ENCODE measurements at places on chromosomes 7 and 10.
A peak's percentile ranks its signal among the peaks of the same experiment; 100 is the strongest.

DNA sequence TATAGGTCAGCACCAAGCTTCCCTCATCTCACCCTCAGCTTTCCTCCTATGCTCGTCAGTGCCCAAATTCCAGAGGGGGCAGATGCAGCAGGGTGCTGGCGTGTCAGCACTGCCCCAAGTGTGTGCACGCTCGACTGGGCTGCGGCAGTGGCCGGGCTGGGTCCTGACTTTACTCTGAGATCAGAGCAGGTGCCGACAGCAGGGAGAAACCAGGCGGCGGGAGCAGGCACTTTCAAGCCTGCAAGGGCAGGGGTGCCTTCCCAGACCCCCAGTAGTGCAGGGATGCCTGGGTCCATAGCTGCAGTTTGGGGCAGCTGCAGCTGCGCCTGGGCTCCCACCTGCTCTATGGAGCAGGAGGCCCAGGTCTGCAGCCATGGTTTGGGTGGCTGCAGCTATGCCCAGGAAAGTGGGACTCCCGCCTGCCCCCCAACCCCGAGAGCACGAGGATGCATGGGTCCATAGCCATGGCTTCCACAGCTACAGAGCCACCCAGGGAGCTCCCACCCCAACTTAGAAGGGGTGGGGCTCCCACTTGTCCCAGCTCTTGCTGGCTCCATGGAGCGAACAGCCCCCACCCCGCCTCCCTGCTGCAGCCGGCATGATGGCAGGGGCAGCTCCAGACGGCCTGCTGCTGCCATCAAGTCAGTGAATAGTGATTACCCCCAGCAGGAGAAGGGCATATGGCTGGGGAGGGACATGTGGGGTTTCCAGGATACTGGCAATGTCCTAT, 199.2 kb upstream of the KMT2E start:
- no peak for DNase-seq

GRCh38 chr10:107409522-107409921, 245.0 kb upstream of the SORCS1 start:
- no peak for DNase-seq

GRCh38 chr7:28044825-28045224, 135.8 kb downstream of the JAZF1 start:
- no peak for DNase-seq

GRCh38 chr7:52352013-52352981, 683.1 kb upstream of the POM121L12 start:
- DNase-seq = no peak

GRCh38 chr10:112369495-112370423, 4.2 kb upstream of the ACSL5 start:
- peak; percentile 52 for DNase-seq

DNA sequence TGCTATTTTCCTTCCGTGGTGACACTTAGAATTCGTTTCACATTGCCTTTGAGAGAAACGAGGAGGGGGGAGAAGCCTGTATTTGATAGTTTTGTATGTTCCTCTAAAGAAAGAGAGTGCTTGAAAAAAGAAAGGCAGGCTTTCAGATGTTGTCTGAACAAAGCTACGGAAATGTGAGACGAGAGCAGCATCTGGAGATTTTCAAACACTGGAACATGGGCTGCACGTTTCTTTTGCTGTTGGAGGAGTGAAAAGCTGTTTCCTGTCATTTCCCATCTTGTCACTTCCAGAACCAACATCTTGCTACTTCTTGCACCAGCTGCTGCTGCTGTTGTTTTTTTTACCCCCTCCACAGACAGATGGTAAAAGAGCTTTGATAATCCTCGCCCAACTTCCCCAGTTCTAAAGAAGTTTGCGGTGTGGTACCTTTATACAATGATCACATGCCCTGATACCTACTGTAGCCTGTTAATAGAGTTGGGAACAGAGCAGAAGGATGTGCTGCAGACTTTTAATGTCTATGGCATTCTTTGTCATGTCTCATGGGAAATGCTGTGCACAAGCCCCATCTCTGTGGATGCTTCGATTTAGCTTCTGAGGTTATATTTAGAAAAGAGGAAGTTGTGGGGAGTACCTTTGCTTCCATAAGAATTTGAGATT, 408.1 kb downstream of the AUTS2 start:
- DNase-seq = no peak

- no peak for DNase-seq
These were observed 274.4 kb upstream of the SEMA3A start for GRCh38 chr7:84469034-84469433.

DNA sequence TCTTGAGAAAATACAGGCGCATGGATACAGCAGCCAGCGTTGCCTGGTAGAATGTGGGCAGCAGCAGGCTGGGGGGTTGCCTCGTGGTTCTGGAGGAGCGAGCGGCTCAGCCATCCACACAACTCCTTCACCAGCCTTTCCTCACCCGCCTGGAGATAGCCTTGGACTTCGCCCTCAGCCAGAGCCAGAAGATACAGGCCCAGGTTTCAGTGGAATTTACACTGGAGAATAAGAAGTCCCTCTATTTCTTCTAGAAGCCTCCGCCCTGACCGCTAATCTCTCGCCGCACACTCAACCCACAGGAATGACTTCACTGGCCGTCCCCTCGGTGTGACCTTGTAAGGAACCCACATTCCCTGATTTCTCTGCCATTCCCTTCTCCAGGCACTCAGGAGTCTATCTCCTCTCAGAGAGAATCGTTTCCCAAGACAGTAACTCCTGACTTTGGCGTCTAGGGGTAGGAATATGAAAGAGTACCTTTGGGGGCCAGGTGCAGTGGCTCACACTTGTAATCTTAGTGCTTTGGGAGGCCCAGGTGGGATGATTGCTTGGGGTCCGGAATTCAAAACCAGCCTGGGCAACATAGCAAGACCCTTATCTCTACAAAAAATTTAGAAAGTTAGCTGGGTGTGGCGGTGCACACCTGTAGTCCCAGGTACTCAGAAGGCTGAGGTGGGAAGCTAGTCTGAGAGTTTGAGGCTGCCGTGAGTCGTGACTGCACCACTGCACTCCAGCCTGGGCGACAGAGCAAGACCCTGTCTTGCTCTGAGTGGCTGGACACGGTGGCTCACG, 52.0 kb upstream of the ECHDC3 start:
- DNase-seq = no peak

- no peak for DNase-seq
These were observed 553.0 kb downstream of the TCERG1L start for GRCh38 chr10:130758529-130758928.

- DNase-seq = no peak
These were observed 13.4 kb downstream of the TRPV6 start for GRCh38 chr7:142872106-142872675.

DNA sequence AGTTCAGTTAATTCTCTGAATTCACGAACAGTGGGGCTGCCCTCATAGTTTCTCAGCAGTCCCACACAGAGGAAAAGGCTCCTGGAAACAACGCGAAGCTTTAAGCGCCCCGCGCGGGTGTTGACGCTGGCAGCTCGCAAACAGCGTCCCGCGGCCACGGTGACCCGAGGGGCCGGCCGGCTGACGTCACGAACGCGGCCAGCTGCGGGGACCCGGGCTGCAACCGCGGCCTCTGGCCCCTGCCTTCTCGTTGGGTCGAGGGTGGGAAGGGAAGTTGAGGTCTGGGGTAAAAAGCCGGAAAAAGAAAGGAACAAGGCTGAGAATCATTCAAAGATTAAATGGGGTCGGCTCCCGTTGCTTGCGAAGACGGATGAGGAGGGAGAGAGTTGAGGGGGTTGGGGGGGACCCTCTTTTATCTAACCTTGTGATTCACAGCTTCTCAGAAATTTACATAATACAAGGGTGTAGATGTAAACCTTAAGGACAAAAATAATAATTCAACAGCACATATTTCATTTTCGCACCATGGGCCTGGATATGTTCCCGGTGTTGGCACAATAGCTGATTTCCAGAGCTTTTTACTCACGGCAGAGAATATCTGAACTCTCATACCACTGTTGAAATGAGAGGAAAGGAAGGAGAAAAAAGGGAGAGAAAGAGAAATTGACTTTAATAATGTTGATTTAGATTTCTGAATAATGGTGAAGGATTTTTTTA, 7.3 kb upstream of the FEZF1 start:
- no peak for DNase-seq

DNA sequence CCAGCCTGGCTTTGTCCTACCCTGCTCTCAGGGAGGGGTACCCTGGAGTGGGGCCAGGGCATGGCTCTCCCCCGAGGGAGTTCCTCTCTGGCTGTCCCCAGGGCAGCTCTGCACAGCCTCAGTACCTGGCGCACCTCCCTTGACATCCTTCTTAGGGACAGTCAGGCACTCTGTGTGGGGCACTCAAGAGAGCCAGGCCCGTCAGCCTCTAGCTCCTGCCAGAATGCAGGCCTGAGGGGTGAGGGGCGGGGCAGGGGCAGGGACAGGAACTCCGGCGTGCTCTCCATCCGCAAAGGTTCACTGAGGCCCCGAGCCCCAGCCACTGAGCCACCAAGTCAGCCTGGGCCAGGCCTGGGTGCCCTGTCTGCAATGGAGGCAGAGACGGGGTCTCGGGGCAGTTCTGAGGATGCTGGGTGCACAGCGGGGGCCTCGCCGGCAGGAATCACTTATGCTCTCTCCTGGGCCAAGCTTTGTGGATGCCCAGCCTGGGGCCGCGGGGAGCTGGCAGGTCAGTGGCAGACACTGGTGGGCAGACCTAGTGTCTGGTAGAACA, 10.1 kb downstream of the LIMK1 start:
- no peak for DNase-seq

- no peak for DNase-seq
These were observed 44.0 kb upstream of the NPVF start for GRCh38 chr7:25272265-25272664.

GRCh38 chr7:76377186-76377918, 18.6 kb upstream of the YWHAG start:
- no peak for DNase-seq

- DNase-seq = no peak
These were observed 153.4 kb downstream of the SGMS1 start for GRCh38 chr10:50470345-50470744.

DNA sequence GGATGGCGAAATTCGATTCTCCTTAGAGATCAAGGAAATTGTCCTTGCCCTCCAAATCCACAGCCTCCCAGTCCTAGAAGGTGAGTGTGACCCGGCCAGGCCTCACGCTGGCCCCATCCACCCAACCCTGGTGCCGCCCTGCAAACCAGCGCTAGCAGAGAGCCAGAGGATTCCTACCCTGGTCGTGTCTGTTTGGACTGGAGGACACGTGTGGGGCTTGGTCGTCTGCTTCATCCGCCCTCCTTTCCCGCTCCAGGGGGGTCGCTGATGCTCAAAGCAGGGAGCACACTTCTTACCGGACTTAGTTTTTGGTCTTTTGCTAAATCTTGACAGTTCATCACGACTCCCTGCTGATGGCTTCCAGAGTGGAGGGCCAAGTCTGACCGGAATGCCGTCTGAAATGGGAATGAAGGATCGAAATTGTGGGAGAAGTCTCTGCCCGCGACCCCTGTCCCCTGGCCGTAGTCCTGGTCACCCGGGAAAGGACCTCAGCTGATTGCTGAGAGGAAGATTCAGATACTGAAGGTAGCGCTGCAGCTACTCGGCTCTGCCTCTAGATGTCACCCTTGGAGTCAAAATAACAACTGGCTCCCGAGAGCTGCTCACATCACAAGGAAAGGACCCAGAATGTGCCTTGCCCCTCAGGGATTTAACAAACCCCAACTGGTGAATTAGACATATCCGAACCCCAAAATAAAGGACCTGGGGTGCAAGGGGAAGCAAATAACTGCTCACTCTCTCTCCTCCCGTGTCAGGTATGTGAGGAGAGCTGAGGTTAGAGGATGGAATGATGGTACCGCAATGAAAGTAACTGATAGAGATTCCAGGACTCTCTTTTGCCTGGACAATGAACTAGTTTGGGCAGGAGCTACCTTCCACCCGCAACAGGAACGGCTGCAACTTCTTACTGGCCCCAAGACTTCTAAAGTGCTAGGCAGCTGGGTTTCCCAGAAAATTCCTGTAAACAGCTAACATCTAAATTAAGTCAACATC, 23.5 kb upstream of the ORC5 start:
- DNase-seq = no peak

DNA sequence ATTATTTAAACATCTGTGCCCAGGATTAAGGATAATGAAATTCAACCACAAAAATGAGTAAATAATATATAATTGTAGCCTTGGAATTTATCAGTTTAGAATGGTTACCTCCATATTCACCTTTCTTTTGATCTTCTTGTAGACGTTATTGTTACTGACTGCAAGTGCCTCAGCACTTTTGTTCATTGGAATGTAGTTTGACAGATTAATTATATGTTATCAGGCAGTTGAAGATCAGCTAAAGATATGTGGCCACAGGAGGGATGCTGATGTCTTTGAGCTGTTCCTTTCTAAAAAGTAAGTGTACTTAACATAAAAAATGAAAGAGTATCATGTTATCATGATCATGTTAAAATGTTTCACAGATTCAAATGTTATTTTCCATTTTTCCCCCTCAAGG, 5.6 kb downstream of the LRRC72 start:
- DNase-seq = no peak

DNA sequence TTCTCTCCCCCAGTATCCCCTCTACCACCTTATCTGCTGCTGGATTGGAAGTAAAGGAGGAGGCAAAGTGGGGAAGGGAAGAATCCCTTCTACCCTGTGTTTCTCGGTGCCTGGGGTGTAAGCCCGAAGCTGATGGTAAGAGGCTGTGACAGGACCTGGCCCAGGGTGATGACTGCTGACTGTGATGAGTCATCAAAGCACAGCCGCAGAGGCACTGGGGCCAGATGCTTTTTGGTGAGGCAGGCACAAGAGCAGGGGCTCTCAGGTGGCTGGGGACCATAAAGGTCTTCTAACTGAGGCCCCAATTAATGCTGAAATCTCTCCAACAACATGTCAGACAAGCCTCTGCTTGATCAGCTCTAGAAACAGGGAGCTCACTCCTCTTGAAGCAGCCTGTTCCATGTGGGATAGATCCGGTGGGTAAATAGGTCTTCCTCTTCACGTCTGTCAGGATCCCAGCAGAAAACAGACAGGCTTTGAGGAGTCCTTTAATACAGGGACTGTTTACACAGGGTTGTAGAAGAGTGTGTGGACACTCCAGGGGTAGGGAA, 86.1 kb upstream of the PCBD1 start:
- no peak for DNase-seq

DNA sequence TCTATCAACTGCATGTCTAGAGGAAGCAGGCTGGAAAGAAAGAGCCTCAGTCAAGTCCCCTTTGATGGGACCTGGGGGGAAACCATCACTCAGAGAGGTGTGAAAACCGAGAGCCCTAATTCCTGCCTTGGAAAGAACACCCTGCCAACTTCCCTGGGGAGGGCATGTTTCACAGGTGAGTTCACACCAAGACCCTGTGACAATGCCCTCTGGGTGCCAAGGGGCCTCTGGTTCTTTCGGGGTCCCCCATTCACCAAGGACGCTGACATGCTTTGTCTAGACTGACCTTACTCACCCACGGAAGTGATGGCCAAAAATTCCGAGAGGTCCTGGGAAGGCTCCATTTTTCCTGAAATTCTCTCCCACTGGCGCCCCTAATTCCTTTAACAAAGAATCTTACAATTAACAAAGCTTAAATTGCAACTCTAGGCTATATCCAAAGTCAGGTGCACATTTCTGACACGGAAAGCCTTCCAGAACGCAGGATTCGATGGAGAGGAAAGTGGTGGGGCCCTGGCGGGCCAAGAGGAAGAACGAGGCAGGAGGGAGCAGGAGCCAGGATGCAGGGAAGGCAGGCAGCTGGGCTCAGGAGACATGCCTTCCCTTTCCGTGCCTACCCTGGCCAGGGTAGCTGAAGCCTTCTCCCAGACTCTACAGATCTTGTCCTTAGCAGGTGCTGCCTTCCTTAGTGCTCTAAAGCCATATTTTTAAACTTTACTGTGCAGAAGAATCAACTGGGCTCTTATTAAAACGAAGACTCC, 23.7 kb downstream of the VSTM4 start:
- peak; percentile 72 for DNase-seq

- DNase-seq = no peak
These were observed 2.0 kb downstream of the ANKRD2 start for GRCh38 chr10:97574374-97575126.

GRCh38 chr10:19683960-19684359, 132.3 kb upstream of the PLXDC2 start:
- DNase-seq = no peak

- DNase-seq = no peak
These were observed 428.9 kb downstream of the TNS3 start for GRCh38 chr7:47153058-47153457.
